ENCODE measurements at places on chromosomes 4 and X.

DNA sequence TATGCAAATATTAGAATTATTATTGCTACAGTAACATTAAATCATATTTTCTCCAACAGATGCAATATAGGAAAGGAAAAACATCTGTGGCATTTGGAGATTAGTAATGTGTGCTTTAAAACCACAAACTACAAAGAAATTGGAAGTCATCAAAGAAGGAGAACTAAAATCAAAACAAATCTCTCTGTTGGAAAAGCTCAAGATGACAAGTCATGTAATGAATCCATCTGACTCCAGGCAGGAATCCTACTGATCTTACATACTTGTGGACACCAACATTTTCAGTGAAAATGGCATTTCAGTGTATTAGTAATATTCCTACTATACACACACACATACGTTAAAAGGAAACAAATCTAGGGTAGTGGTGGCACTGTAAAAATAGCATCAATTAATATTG, 98.2 kb downstream of the SLC39A8 start:
- no peak for DNase-seq

- no peak for DNase-seq
These were observed 145.7 kb downstream of the VSIG4 start for GRCh38 chrX:65894133-65894532.

GRCh38 chr4:120703908-120704307, 218.6 kb downstream of the PRDM5 start:
- no peak for DNase-seq

DNA sequence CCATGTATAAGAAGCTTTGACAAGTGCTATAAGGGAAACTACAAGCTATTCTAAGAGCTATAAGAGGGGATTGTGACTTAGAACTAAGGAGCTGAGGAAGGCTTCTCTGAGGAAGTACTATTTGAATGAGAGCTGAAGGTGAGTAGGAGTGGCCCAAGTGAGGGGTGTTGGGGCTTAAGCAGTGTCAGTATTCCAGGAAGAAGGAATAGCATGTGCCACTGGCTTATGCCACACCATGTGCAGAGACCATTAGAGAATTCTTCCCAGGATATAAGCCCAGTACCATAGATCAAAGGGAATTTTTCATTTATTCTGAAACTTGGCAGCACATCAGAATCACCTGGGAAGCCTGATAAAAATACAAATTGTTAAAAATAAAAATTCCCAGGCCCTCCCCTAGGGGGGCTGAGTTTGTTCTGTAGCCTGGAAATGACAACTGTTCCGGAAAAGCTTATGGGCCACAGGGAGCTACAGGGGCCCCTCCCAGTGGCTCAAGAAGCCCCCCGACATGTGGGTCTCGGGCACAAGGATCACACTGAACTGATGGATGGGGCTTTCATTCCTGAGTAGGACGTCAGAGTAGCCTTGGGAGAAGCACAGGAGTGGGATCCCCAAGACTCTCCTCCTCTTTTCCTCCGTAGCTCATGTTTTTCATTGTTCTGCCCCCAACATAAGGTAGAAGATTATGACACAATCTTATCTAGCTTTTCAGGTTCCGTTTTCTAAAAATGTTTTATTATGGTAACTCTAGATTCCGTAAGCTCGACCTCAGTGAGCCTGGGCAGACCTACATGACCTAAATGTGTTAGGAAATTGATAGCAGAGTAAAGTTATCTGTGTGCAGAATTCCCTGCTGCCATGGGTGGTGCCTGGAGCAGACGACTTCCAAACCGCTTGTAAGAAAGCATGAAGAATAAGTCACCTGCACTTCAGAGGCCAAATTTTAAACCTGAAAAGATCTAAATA, 119.3 kb downstream of the AFF1 start:
- DNase-seq, result no peak

DNA sequence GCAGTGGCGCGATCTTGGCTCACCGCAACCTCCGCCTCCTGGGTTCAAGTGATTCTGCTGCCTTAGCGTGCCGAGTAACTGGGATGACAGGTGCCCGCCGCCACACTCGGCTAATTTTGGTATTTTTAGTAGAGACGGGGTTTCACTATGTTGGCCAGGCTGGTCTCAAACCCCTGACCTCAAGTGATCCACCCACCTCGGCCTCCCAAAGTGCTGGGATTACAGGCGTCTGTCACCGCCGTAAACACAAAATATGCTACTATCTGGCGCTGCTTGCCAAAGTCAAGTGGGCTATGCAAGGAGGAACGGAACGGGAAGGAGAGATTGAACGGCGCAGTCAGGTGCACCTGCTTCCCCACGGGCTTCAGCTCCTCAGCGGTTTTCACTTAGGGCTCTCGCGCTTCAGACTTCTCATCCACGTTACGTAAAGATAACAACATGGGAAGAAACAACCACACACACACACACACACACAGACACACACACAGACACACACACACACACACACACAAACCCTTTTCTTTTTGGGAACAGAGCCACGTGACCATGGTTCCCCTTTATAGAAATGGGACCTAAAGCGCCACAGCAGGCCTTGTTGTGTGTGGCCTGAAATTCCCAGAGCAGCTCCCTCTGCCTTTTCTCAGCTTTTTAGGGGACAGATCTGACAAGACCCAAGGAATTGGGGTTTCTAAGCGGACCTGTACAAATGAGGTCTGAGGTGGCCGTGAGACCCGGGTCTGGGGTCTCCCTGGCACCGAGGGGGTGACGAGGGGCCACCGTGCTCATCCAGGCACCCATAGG, 1.5 kb downstream of the P2RY8 start:
- peak; percentile 26 for DNase-seq

DNA sequence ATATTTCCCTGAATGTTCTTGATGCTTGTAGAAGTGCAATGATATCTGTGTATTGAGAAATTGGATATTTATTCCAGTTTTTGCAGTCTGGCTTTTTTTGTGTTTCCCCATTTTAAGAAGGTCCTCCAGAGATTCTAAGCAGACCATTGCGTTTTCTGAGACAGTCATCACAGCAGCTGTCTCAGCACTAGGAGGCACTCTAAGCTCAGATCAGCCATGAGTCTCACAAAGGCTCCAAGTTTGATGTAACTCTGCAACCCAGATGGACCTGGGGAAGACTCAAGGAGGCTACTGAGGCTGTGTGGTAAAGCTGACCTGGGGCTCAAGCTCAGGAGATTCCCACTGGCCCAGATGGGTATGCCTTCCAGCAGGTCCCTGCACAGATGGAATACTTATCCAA, 89.3 kb upstream of the CYLC1 start:
- no peak for DNase-seq

- DNase-seq, result no peak
These were observed 35.8 kb downstream of the AMELX start for GRCh38 chrX:11329021-11329420.

DNA sequence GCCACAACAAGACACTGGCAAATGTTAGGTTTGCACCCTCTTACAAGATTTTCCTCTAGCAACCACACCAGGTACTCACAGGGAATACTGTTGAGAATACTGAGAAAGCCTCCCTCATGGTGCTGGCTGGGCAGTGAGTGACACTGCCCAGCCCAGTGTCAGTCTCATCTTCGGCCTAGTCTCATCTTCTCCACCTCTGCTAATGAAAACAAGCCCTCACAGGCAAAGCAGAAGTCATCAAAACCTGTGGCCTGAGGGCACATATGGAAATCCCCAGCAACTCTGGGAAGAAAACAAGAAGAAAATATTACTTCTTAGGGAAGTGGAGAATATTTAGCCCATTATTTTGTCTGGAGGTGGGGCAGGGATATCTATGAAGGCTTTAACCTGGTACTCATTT, 7.9 kb upstream of the ADAM29 start:
- DNase-seq, result no peak

DNA sequence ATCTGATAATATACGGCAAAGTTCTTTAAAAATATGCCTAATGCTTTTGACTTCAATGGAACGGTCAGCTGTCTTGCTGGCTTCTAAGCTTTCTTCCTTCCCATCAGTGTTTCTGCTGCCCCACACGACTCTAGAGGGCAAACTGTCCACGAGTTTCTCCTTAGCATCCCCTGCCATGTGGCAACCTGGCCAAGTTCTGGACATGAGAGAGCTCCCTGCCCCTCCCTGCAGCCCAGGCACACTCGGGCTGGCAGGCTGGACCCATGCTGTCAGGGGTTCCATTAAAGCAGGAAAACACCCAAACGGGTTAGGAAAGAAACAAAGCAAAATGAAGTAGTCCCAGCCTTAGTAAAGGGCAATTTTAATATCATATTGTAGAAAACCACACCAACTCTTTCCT, 38.8 kb downstream of the KDR start:
- DNase-seq, result no peak

GRCh38 chr4:125789023-125789422, 474.3 kb downstream of the FAT4 start:
- DNase-seq, result no peak

GRCh38 chr4:71270901-71271300, 67.9 kb upstream of the SLC4A4 start:
- DNase-seq, result peak; percentile 3

GRCh38 chr4:141109983-141110382, 23.3 kb downstream of the RNF150 start:
- no peak for DNase-seq

DNA sequence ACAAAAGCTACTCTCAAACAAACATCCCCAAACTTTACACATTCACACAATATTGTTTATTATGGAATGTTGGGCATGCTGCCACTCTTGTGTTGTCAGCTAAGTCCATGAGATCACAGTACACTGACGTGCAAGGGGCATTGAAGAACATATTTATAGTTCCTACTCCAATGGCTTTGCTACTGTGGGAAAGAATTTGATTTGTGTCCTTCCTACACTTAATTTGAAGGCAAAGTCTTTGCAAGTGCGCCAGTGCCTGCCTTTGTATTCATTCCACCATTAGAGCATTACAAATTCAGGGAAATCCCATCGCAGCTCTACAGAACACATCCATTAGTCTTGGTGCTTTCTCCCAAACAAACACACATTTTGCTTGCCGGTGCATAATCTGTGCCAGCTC, 45.4 kb upstream of the FTHL17 start:
- no peak for DNase-seq

DNA sequence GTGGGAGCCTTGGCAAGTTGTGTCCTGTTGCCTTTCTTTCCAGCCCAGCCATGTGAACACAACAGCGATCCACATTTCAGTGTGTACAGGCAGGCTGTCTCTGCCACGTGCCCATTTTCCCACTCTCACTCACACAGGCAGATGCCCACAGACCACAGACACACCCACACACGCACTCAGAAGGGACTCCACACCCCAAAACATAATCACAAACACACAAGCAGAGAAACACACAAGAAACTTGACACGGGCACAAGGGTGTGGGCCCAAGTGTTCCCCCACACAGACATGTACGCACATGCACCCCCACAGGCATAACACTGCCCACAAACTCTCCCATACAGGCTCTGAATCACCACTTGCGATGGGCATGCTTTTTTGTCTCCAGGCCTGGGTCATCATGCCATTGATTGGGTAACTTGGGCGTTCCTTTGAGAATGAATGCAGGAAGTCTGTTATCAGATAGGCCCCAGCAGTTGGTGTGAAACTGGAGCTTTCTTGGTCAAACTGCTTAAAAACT, 84.3 kb downstream of the NBDY start:
- DNase-seq, result peak; percentile 38

- DNase-seq, result no peak
These were observed 322.1 kb downstream of the TLL1 start for GRCh38 chr4:166195101-166195500.

- no peak for DNase-seq
These were observed 14.2 kb downstream of the NSD2 start for GRCh38 chr4:1885414-1885813.

- no peak for DNase-seq
These were observed 185.8 kb upstream of the STK26 start for GRCh38 chrX:131837325-131837724.

DNA sequence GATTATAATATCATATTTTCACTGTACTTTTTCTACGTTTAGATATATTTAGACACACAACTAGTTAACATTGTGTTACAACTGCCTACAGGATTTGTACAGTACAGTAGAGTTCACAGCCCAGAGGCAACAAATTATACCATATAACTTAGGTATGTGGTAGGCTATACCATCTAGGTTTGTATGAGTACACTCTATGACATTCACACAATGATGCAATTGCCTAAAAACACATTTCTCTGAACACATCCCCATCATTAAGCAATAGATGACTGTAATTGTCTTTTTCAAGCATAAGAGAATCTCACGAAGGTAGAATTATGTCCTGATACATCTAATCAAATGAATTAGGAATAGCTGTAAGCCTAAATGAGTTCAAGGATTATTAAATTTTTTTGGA, 12.3 kb upstream of the TIGD2 start:
- no peak for DNase-seq

DNA sequence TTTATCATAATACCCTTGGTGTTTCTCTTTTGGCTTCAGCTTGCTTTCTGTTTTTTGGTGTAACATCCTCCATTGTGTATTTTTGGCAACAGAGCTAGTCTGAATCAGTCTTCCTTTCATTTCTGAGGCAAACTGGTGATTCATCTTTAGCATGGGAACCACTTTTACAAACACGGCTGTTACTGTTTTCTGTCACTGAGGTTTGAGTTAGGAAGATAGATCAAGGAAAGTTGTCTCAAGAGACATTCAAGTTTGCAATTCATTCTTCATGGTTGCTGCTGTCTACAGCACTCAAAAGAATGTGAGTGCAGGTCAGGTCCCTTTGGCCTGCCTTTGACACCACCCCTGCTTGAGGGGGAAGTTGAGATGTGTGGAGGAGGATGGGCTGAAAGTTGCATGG, 36.3 kb downstream of the IL21 start:
- no peak for DNase-seq

GRCh38 chr4:22471999-22472461, 43.8 kb downstream of the ADGRA3 start:
- DNase-seq, result no peak

DNA sequence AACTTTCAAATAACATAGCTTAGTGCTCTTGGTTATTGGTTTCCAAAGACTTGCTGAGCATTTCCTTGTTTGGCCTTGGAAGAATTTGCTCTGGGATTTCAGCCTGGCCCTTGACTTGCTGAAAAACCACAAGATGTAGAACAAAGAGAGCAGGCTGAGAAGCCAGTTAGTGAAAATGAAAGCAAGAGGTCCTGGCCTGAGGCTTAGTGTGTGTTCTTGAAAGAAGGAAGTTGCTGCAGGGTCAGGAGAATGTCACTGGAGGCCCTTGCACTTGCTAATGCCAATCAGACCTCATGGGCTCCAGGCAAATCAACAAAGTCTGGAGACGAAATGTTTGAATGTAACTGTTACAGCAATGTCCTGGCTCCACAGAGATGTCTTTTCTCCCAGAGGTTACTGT, 79.4 kb downstream of the SYNPO2 start:
- DNase-seq, result no peak

GRCh38 chr4:147790412-147790811, 58.5 kb downstream of the ARHGAP10 start:
- DNase-seq, result no peak

DNA sequence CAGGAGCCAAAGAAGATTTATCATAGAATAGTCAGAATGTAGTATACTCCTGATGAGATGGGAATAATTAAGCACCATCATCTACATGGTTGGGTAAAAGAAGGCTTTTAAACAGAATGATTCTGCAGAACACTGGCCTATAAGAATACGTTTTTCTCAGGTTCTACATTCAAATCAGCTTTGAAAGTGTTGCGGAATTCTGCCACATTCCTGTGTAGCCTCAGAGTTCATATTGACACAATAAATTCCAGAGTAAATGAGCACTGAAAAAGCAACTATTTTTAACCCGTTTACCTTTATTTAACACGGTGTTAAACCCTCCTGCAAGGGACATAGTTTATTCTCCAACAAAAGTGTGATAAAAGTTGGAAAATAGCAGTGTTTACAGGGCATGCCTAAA, 950.2 kb upstream of the SLIT2 start:
- DNase-seq, result no peak

GRCh38 chr4:6548201-6548881, 26.6 kb upstream of the MAN2B2 start:
- DNase-seq, result no peak
